ENCODE measurements at places on chromosomes 13 and 19. TPM values are rescaled to one million over a fixed set of nuclear protein-coding genes. Genes with fewer than 3 reads are reported as not detected.

DNA sequence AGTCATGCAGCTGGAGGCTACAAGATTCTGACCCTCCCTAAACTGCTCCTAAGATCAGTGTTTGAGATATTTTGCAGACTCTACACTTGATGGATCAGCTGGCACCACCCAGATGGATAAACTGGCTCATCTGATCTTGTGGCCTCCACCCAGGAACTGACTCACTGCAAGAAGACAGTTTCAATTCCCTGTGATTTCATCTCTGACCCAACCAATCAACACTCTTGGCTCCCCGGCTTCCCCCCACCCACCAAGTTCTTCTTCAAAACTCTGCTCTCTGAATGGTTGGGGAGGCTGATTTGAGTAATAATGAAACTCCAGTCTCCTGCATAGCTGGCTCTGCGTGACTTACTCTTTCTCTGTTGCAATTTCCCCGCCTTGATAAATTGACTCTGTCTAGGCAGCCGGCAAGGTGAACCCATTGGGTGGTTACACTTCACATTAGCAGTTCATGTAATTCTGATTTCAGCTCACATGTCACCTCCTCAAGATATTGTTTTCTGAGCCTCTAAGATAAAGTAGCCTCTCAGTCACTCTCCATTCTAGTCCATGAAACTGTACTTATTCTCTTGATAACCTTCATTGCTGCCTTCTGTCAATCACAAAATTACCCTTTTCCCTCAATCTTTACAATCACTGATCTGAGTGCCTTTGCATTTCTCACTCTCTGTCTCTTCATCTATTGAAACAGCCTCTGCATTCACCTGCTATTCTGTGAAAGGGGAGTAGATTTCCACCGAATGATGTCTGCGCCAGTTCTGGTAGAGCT is 9.9 kb upstream of the FPR3 start:
- DNase-seq: peak; percentile 67

- DNase-seq: no peak
Measured at GRCh38 chr19:4401769-4402170, 670 bp upstream of the CHAF1A start.

- no peak for DNase-seq
Measured at GRCh38 chr19:8323781-8324185, 2.5 kb downstream of the RPS28 start.

DNA sequence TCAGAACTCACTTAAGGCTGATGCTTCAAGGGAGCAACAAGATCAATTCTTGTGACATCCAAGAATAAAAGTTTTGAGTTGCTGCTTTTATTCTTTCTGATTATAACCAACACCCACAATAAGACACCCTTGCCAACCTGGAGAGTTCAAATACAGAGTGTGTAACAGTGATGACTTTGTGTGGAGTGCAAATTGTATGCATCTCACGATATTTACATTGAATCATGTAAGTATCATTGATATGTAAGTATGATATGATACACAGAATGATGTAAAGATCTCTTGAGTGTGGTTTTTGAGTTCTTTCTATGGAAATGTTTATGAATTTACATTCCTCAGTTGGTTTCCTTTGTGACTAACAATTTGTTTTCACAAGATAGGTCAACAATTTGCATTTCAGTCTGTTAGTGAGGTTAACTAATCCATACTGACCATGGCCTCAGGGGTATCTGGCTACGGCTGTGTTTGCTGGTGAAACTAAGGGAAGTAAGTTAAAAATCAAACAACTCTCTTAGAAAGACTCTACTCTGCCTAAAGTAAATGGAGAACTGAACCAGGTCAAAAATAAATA is 12.4 kb downstream of the LHFPL6 start:
- no peak for DNase-seq

DNA sequence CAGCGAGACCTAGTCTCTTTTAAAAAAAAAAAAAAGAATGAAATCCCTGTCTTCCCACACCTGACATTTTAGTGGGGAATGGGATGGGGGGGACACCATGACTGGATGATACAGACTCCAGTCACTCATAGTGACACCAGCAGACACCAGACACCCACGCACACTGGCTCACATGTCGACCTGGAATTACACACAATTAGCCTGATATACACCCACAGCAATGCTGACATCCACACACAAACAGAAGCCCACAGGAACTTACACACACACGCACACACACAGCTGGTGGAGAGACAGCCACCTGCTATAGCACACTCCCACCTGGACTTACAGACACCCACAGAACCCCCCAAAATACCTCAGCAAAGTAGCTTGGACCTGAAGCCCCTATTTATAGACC is 8.3 kb upstream of the NANOS3 start:
- no peak for DNase-seq

DNA sequence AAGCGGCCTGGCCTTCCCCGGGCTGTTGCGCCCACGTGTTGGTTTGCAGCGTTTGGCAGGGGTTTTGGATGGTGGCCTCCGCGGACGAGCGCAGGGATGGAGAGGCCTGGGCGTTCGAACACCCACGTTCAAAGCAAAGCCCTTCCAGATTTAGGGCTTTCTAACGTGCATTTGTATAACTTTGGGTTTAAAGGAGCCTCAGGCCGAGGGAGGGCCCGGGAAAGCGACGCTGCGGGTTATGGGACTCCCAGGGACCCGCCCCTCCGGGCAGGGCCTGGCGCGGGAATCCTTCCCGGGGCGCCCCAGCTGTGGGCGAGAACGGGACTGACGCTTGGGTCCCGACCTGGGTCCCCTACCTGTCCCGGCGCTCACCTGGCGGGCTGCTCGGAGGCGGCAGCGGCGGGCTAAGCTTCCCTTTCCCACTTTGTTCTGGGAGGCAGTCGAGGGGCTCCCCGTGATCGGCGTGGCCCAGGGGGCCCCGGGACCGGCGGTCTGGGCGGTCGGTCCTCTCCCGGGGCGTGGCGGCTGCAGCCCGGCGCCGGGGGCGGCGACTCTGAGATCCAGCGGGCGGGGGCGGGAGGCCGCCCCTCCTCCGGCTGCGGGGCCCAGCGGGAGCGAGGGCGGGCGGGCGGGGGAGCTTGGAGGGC is at the start of gene FBXO17:
TSS of gene FBXO17 (minus strand) at position 529 of the 647 bp plus-strand sequence. CDS start 25,423 bp downstream, outside the sequence.
- DNase-seq: peak; percentile 65

SIGLEC8 gene
- 0.09 TPM for polyA plus RNA-seq

PRR36 gene
- polyA plus RNA-seq: not detected
